ENCODE measurements at places on chromosomes 5 and 9.

DNA sequence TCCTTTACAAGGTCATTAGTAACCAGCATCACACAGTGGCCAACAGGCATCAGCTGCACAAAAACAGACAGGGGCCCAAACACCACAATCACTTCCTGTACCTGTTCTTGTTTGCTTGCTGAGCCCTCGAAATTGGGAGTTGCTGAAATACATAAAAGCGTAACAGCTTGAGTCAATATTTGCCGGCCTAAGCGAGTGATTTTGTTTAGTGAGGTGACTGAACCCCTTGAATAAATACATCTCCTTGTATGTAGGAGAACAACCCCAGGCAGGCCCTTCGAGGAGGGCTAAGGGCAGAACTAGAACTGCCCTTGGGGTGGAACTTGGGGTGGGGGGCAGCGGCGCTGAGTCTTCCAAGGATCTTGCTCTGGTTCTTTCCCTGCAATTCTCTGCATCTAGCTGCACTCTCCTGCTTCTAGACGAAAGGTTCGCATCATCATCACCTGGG is 502.5 kb downstream of the RASEF start:
- no peak for DNase-seq

GRCh38 chr5:101782352-101783103 is 513.6 kb downstream of the SLCO4C1 start:
- DNase-seq: no peak

- DNase-seq: peak; percentile 25
Observed at GRCh38 chr5:123089914-123090660, 1.0 kb downstream of the PRDM6 start.

- DNase-seq: no peak
Observed at GRCh38 chr5:132480546-132480892, 10.1 kb downstream of the IRF1 start.

GRCh38 chr5:581941-582340 is 30.2 kb upstream of the CEP72 start:
- DNase-seq: no peak

DNA sequence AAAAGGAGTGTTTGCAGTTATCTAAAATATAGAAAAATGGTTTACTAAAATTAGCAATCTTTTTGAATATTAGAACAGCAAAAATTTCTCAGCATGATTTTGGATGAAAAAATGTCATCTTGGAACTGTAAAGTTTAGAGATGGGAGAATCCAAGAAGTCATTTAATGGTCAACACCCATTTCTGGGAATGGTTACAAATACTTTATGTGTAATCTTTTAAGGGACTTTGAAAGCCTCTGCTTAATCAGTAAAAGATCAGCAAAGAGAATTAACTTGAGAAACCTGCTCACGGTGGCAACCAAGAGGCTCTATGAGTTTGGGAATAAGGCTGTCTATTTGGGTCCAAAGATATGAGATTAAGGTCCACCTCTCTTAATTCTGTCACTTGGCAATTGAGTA is 13.0 kb downstream of the C1QTNF3 start:
- peak; percentile 43 for DNase-seq

GRCh38 chr9:107548298-107549142 is 59.0 kb upstream of the KLF4 start:
- peak; percentile 99 for DNase-seq

DNA sequence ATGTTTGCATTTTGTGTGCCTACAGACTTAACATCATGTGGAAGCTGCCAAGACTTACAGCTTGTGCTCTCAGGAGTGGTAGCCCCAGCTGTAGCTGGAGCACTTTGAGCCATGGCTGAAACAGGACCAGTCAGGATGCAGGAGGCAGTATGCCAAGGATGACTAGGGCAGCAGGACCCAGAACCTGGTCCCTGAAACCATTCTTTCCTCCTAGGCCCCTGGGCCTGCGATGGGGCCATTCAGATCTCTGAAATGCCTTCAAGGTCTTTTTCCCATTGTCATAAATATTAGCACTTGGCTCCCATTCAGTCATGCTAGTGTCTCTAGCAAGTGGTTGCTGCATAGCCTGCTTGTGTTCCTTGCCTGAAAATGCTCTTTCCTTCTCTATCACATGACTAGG is 29.6 kb upstream of the VLDLR start:
- DNase-seq: no peak

DNA sequence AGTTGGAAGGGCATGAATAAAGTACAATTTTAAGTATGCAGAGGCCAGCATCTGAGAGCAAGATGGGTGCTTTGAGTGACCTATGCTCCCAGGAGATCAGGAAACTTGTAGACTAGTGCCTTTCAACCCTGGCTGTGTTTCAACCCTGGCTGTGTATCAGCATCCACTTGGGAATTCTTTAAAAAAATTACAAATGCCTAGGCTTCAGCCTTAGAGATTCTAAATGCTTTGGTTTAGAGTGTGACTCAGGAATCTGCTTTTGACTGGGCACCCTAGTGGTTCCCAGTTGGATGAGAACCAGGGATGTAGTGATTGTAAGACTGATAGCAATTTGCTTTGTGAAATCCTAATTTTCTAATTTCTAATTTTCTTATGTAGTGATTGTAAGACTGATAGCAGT is 65.6 kb downstream of the RALGPS1 start:
- DNase-seq: peak; percentile 37

DNA sequence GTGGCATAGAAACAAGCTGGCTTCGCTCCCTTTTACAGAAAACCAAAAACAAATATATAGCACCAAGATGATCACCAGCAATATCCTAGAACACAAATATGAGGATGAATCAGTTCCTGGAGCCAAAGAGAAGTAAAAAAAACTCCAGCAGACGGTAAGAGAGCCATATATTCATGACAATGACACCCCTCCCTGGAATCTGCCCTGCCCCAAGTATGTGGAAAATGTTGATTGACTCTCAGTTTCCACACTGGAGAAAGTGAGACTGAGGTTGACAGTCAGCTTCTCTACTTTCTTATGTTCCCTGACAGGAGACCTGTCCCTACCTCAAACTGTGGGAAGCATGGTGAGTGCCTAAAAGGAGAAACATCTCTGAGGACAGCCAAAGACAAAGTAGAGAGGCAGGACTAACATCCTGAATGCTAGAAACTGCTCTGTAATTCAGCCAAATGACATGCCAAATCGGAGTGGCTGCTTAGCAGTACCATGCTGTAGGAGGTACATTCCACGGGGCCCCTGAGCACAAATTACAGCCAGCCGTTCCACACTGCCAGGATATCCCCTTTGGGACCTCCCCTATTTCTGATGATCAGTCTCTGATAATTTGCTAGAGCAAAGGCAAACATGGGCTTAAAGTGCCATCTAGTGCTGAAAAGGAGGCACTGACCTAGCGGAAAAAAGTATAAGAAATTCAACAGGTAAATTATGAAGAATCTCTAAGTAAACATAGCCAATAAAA is 424.0 kb upstream of the RGMB start:
- peak; percentile 60 for DNase-seq

DNA sequence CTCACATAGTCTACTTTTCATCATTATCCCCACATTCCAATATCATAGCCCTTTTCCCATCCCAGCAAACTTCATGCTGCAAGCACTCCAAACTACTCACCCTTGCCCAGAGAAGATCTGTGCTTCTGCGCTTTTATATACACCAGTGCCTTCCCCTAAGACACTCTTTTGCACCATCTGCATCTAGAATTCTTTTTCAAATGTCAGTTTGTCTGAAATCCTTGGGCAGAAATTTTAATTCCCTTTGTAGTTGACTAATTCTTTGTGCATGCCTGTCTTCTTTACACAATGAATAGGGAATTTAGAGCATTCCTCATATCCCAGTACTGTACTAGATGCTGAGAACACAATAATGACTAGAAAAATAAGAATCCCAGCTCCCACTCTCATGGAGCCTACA is 298.9 kb downstream of the KCNN2 start:
- DNase-seq: no peak

DNA sequence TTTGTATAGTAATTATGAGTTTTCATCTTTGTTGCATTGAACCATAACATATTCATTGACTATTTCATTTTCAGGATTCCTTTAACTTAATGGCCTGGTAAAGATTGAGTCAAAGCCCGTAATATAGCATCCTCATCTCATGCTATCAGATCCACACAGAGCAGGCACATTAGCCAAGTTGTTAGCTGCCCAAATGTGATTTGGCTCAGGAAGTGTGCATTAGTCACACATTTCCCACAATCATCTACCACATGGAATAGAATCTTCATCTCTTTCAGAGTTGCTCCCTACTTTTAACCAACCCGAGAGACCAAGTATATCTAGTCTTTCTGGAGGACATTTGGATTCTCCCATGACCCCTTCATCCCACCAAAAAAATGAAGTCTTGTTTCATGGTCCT is 481.0 kb upstream of the PTGER4 start:
- DNase-seq: peak; percentile 31

- DNase-seq: no peak
Observed at GRCh38 chr9:16608906-16609305, 261.6 kb downstream of the BNC2 start.
